ENCODE measurements at places on chromosomes 1 and 21. TPM values are rescaled to one million over a fixed set of nuclear protein-coding genes. Genes with fewer than 3 reads are reported as not detected.

- DNase-seq = peak; percentile 31
These were observed 79.0 kb downstream of the RUNX1 start for GRCh38 chr21:34970167-34970500.

- DNase-seq = no peak
These were observed 344.3 kb downstream of the DUSP10 start for GRCh38 chr1:221397606-221398005.

DNA sequence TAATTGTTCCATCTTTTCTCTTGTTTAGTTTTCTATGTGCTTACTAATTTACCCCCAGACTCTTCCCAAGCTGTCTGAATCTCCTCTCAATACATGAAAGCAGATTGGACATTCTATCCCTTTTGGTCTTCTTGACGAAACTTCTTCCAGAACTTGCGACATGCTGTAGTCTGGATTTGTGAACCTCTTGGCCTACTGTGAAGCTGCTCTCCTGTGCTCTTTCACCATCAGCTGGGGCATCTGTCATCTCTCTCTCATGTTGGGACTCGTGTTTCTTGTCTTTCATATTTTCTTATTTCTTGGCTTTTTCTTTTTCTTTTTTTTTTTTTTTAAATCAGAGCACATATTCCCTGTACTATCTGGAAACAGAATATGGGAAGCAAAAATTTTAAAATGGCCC lies 6.8 kb downstream of the CPT2 start:
- DNase-seq = no peak

DNA sequence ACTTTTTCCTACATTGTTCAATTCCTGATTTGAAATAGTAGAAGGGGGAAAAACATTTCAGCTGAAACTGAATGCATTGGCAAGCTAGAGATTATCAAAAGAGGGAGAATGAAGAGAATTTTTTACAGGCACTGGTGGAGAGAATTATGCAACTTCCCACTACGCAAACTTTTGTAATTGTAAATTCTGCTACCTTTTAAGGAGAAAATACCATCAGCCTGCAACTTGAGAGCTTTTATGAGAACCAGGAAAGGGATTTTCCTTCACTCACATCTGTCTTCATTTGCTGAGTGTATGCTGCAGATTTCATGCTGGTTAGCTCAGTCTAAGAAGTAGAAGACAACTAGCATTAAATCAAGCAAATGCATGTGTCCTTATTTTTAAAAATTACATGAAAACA lies 43.7 kb downstream of the ADAMTS1 start:
- peak; percentile 88 for DNase-seq

DNA sequence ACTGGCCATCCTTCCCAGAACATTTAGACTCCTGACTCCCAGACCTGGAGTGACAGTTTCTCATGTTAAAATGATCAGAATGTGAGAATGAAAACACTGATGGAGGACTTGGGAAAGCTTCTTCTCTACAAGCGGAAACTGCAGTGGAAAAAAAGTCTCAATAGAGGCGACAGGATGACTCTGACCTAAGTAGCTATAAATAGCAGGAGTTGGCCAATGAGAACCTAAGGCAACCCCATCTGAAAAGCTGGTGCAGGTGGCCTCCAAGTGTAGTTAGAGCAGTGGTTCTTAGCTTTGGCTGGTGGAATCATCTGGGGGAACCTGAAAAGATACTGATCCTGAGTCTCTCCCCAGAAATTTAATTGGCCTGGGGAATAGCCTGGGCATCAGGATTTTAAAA lies 44.2 kb upstream of the EXOSC10 start:
- no peak for DNase-seq

DNA sequence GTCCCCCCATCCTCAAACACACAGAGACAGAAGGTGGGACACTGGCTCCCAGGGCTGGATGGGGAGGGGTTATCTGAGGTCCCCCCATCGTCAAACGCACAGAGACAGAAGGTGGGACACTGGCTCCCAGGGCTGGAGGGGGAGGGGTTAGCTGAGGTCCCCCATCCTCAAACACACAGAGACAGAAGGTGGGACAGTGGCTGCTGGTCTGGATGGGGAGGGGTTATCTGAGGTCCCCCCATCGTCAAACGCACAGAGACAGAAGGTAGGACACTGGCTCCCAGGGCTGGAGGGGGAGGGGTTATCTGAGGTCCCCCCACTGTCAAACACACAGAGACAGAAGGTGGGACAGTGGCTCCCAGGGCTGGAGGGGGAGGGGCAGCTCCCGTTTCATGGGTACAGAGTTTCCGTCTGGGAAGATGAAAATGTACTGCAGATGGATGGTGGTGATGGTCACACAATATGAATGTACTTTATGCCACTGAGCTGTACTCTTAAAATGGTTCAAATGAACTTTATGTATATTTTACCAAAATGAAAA lies 69.2 kb downstream of the SCCPDH start:
- DNase-seq = no peak

GRCh38 chr1:197464044-197464443 lies 196.0 kb downstream of the CRB1 start:
- DNase-seq = peak; percentile 92

DNA sequence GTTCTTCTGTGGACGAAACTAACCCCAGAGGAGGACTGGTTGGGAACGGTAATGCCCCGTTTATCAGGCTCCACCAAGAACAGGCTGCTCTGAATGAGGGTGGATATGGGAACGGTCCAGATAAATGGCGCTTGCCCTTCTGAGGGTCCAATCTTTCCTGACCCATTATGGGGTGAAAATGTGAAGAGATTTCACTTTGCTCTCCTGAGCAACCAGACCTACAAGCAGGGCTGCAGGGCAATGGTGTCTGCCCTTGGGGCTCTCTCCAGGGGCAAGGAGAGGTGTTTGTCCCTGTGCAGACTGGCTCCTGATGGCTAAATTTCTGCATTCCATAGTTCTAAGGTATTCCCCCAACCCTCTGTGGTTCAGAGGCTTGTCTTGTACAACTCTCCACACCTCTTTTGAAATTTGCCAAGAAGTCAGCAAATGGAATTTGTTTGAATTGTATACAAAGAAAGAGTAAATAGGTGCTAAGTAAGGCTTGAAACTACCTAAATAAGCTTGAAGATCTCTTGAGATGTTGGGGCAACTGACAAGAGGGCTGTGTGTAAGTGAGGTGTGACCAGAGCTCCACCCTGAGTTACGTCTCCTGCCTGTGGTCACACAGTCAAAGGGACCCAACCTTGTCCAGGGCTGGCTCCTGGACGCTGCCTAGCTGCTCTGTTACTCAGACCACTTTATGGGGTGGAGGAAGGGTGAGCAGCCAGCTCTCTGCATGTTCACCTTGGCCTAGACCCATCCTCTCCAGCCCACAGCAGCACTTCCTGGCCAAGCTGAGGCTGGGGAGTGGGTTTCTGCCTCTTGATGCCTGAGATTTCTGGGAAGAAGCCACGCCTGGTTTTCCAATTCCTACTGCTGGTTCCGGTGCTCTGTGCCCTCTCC lies 24.8 kb downstream of the SLC2A1 start:
- no peak for DNase-seq

DNA sequence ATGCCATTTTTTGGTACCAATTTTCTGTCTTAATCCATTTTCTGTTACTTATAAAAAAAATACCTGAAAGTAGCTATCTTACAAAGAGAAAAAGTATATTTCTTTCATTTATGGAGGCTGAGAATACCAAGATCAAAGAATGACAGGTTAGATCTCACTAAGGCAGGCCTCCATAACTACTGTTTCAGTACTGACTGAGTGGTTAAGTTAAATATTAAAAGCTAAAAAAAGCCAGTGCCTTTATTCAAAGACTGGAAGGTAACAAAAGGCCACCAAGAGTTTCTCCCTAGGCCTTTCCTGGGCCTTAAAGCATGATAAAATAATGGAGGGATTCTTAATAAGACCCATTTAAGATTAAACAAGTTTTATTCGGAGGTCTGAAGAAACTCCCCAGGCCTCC lies 687.7 kb upstream of the ADGRL4 start:
- no peak for DNase-seq

- DNase-seq = peak; percentile 67
These were observed 174.1 kb upstream of the ETV3 start for GRCh38 chr1:157312082-157312812.

- DNase-seq = no peak
These were observed 371.7 kb upstream of the BRINP3 start for GRCh38 chr1:190849346-190849745.

GRCh38 chr1:230303822-230304221 lies 122.3 kb downstream of the PGBD5 start:
- DNase-seq = peak; percentile 67

DNA sequence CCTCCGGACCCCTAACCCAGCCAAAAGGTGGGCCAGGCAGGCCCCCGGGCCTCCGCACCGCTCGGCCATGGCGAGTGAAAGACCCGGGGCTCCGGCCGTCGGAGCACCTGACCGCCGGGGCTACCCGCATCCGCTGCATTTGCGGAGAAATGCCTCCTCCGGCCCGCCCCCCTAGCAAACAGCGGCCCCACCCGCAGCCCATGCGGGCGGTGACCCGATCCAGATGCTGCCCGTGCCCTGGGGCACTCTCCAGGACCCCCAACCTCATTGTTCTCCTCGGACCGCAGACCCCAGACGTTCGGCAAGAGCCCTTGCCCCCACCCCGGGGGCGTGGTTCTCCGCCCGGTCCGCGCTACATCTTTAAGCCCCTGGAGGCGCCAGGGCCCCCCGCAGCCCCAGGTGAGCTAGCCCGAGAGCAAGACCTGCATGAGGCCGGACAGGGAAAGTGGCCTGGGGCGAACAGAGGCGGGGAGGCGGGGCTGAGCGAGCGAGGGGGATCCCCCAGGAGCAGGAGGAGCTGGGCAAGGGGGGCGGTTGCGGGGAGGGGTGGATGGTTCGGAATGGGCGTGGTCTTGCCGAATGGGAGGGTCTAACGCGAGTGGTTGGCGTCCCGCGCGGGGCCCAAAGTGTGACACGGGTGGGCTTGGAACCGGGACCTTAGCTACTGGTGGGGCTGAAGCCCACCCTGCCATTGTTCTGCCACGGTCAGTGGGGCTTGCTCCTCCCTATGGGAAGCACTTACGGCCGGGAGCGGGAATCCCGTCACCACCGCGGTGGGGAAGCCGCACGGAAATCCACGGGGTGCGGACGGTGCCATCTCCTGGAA lies 6.3 kb upstream of the CRYBG2 start:
- DNase-seq = no peak

Gene PLA2G2F
- total RNA-seq = not detected

Gene FOXE3
- total RNA-seq = not detected

Gene TAS1R1
- total RNA-seq = not detected

Gene LCE6A
- total RNA-seq = not detected

Gene GBP6
- not detected for total RNA-seq

Gene C1orf21
- total RNA-seq = 47.3 TPM

Gene LCE1E
- total RNA-seq = not detected

Gene GNAT2
- 0.18 TPM for total RNA-seq

Gene GIPC2
- total RNA-seq = 0.74 TPM
